ENCODE measurements at places on chromosomes 12 and 14.

- no peak for DNase-seq
These were observed 28.6 kb downstream of the GNS start for GRCh38 chr12:64730588-64730969.

- no peak for DNase-seq
These were observed 387 bp upstream of the IPO8 start for GRCh38 chr12:30696103-30696408.

DNA sequence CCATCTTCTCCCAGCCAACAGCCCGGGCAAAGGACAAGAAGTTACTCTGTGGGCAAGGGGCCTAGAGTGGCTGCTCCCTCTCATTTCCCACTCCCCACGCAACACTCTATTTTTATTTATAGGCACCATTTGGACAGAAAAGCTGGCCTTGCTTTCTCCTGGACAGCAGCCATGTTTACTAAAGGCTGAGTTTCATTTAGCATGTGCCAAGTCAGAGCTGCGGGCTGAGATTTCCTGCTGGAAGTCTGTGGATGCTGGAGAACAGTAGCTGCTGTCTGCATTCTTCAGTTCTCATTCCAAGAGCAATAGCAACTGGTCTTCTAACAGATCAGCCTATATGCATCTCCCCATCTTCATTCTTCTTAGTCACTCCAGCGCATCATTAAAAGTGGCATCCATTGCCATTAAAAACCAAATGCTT, 8.3 kb downstream of the COL2A1 start:
- no peak for DNase-seq

DNA sequence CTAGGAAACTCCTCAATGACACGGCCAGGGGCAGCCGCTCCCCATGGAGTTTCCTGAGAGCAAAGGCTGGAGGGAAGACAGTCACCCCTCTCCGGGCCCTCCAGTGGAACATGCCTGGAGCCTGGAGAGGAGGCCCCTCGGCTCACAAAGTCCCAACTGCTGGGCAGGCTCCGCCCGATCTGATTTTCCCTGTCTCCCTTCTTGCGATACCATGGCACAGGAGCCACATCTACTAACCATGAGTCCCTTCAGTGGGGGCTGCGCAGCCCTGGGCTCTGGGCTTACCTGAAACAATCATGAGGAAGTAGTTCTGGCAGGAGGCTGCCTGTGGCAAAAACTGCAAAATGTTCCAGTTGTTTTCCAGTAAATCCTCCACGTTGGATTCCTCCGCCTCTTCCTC, 15.3 kb downstream of the P2RX2 start:
- no peak for DNase-seq

DNA sequence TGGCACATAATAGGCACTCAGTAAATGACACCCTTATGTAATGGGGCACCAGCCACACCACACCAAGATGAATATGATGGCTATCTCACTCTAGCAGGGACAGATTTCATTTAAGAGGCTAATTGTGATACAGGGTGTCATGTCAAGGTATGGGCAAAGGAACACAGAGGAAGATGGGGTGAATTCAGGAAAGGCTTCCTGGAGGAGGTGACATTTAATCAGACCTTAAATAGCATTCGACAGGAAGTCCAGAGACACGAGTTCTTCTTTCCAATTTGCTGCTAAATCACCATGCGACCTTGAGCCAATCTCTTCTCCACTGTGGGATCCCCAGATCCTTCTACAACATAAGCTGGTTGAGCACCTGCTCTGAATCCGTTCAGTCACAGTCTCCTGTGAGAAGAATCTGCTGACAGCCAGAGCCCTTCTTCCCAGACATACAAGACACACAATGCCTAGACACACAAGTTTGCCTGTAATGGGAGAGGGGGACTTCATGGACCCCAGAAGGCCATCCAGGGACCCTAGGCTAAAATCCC, 1.5 kb upstream of the DTX1 start:
- DNase-seq: no peak

GRCh38 chr12:104748356-104748755, 209.7 kb downstream of the SLC41A2 start:
- no peak for DNase-seq

DNA sequence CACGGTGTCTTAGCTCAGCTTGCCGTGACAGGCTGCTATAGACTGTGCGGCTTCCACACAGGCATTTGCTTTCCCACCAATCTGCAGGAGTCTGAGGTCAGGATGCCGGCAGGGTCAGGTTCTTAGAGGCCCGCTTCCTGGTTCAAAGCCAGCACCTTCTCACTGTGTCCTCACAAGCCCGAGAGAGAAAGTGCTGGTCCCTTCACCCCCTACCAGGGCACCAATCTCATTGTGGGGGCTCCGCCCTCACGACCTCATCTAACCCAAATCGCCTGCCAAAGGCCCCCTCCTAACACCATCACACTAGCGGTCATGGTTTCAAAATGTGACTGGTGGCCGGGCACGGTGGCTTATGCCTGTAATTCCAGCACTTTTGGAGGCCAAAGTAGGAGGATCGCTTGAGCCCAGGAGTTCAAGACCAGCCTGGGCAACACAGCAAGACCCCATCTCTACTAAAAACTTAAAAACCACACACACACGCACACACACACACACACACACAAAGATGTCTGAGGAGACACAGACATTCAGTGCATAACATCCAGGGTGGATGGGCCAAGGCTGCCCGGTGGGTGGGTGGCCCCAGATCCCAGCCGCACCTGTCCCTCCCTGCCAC, 26.8 kb downstream of the MMP17 start:
- no peak for DNase-seq

DNA sequence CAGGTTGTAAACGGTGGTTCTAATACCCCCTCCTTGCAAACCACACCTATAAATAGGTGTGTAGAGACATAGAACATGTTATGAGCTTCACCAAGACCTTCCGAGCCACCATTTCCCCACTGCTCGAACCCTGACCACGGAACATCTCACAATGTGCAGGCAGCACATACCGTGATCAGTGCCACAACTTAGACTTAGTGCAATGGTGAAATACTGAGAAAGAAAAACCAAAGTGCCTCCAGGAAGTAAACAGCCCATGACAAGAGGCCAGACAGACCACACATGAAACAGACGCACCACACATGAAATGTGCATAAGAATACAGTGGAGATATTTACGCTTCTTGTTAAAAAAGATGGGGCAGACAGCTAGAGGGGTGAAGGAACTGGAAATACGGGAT, 166.9 kb upstream of the CCND2 start:
- no peak for DNase-seq

- DNase-seq: no peak
These were observed 61.5 kb upstream of the LRTM2 start for GRCh38 chr12:1758887-1759286.

DNA sequence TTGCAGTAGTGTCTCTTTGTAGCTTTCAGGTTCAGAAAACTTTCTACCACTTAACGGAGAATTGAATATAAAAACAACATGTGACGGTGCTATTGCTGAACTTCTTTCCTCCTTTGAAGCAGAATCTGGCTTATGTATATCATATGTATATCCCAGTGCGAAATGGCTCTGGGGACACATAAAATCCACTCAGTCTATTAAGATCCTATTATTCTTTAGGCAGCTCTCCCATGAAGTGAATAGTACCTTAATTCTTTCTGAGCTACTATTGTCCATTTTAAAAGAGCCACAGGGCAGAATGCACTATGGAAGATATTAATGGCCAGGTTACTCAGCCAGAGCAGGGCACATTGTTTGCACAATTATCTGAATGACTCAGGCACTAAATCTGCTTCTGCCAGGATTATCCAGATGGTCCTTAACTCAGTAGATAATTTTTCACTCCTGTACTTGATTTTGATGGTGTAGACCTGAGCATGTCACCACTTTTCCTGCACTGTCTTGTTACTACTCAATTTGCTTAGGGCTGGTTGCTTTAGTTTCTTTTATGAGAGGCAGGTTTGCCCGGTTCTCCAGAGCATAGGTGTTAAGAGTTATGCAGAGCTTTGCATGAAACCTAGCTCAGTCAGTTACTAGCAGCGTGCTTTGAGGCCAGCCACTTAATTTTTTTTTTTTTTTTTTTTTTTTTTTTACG, 5.5 kb downstream of the CNTN1 start:
- no peak for DNase-seq

DNA sequence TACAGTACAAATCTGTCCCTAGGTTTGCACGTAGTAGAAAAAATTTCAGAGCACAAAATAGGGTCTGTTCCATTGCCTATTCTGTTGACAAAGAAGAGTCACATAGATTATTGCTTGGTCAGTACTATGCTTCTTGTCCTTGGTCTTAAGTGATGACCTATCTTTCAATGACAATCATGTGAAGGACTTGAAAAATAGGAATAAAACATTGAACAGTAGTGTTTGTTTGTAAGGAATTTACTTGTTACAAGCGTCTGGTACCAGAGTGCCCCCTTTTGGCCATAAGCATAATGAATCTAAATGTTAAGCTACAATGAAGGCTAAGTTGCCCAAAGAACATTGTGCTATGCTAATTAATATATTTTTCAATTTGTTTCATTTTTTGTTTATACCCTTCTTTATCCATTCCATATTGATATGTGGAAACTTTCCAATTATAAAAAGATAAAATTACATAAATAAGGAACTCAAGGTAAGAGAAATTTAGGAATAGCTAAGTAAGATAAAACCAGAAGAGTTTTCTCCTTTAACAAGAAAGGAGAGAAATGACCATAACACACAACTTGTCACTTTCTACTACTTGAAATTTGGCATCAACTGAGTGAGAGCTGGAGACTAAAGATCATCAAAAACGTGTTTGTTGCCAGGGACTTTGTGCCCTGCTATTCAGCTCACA, 204.7 kb downstream of the EPS8 start:
- peak; percentile 6 for DNase-seq

DNA sequence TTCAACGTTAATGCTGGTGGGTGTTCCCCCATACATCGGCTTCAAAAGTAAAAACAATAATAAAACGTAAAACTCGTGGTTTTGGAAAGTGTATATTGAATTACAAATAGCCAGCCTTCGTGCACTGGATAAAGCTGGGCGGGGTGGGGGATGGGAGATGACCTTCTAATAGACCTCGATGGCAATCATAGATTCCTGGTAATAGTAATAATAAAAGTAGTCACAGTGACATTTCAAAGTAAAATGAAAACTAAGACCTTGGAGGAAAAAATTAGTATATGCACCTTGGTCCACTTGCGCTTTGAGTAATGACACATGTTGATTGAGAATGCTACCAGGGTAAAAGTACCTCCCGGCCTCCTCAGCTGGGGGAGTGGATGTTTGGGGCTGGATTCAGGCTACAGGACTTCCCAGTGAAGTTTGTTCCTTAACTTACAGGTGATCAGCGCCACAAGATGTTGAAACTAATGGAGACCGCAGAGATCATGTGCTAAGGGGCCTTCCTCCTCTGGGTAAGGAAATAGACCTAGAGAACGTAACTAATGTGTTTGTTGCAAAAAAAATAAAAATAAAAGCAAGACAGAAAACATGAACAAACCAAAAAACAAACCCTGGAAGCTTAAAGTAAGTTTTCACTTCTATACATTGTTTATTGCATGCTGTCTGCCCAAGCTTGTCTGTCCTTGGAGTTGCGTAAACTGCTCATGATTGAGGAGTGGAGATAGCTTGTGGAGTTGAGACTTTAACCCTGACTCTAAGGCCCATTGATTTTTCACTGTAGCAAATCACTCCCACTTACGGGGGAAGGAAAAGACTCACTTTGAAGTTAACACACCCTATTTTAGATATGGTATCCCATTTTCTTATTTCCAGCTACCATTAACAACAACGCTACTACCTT, 907 bp upstream of the LRIG3 start:
- no peak for DNase-seq

- DNase-seq: no peak
These were observed 32.3 kb upstream of the PTCSC3 start for GRCh38 chr14:36208690-36209278.

DNA sequence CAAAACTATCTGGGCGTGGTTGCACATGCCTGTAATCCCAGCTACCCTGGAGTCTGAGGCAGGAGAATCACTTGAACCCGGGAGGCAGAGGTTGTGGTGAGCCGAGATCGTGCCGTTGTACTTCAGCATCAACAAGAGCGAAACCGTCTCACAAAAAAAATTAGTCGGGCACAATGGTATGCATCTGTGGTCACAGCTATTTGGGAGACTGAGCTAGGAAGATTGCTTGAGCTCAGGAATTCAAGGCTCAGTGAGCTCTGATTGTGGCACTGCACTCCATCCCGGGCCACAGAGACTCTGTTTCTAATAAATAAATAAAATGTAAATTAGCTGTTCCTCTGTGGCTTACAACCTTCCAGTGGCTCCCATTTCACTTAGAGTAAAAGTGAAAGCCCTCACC, 28.0 kb downstream of the RCOR1 start:
- no peak for DNase-seq

DNA sequence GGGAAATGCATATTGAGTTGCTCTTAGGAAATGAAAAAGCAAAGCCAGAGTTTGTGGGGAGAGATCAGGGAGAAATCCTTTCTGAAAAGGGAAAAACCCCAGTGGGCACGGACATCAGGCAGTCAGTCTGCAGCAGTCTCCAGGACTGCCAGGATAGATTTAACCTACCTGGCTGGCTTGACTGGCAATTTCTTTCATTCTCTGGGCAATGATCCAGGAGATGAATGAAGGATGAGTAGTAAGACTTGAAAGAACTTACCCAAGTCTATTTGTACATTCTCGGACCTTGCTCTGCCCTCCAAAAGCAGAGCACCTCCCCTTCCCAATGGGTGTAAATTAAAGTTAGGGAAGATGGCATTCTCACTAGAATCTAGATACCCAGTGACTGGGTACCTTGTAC, 42.9 kb downstream of the CMAS start:
- DNase-seq: no peak

- no peak for DNase-seq
These were observed 101.4 kb downstream of the STAB2 start for GRCh38 chr12:103688376-103689063.

GRCh38 chr14:90136904-90137303, 75.1 kb downstream of the KCNK13 start:
- DNase-seq: no peak

GRCh38 chr12:126856958-126857357, 1410.0 kb upstream of the TMEM132C start:
- no peak for DNase-seq

GRCh38 chr14:54102530-54102929, 145.9 kb upstream of the BMP4 start:
- DNase-seq: no peak

DNA sequence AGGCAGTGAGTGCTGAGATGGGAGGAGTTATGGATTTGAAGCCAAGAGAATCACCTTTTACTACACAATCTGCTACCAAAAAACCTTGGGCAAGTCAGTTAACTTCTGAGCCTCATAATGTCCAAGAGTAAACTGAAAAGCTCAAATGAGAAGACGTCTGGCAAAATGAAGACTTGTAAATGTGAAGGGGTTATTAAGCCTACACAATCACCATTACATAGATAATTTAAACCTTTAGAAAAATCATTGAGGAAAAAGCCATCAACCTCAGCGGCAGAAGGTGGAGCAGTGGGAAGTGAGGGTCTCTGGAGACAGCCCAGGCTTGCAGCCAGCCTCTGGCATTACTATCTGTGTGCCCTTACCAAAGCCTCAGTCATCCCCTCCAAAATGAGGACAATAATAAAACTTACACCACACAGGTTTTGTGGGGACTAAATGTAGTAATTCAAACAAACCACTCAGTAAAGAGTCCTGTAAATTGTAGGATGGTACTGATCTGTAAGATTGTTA, 50.5 kb upstream of the CCDC175 start:
- no peak for DNase-seq
